Stimulated activated CD8-positive, alpha-beta memory T cell treated with anti-CD3 and anti-CD28 coated beads, Interleukin-2, amount 100 ng/mL, for 1 hour (primary cell): ENCODE measurements at places on chromosomes 3 and 15.

DNA sequence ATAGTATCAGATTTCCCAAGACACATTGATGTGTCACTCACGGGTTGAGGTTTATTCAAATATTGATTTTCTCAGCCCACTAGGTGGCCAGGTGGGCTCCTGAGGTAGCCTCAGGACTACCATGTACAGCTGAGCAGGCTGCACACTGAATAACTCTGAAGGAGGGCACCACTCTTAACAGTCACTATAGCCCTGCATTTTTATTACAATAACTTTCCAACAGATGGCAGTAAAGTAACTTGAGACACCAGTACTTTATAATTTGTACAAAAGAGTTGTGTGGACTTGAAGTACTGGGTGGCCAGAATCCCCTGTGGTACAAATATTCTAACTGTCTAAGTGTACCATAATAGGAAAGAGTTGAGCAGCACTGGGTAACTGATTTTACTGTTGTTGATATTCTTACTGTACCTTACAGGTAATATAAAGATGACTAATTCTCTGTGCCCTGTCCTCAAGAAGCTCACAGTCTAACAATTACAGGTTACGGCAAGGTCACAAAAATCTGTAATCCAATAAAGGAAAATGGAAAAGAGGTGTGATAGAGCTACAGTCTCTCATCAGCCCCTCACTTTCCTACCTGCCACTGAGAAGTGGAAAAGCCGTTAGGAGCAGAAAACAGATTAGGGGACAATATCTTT lies 76.0 kb downstream of the ETFA start:
- DNase-seq: no peak

DNA sequence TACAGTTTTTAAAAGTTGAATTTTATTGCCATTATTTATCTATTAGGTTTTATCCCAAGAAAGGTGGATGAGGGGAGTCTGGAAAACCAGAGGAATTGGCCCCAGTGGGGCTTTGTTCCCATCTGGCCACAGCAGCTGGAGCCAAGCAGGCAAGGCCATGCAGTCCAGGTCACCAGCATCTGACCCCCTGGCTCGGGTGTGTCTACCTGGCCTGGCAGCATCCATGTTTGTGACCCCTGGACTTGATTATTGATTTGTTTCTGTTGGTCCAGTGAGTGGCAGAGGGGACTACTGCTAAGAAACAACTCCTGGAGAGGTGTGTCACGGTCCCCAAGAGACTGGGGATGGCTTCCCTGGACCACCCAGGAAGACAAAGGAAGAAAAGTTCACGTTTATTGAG lies 111.1 kb downstream of the NUP210 start:
- no peak for DNase-seq

- no peak for DNase-seq
Observed at GRCh38 chr15:96328181-96328876, 2.2 kb upstream of the NR2F2 start.

GRCh38 chr3:95272781-95273180 lies 1209.9 kb downstream of the NSUN3 start:
- no peak for DNase-seq

GRCh38 chr15:89858661-89859458 lies 34.9 kb downstream of the AP3S2 start:
- no peak for DNase-seq

DNA sequence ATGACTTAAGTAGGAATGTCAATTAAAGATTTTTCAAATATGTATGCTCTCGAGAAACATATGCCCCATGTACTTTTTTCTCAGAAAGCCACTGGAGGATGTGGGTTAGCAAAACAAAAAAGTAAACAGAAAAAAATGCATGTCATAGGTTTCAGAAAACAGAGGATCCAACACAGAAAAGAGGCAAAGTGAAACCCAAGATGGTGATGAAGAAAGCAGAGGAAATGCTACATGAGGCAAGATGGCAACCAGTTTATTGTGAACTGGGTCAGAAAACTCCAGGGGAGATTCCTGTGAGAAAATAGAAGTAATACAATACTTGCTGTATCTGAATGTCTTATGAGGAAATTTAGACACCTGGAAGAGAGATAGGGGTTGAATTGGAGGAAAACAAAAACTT lies 30.8 kb upstream of the EOMES start:
- no peak for DNase-seq

DNA sequence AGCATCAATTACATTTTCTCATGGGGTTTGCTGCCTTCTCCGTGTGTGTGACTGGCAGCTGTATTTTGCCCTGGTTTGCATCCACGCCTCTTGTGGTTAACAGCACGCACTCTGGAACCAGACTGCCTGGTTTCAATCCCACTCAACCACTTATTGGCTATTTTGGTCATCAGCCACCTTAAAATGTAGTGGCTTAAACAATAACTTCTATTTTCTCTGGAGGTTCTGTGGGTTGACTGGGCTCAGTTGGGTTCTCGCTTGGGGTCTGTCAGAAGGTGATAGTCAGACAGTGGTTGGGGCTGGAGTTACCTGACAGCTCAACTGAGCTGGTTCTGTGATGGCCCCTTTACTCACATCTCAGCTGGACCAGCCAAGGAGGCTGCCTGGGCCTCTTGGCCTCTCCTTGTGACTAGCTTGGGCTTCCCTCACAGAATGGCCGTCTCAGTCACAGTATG lies 36.8 kb downstream of the EHD4 start:
- DNase-seq: no peak

- DNase-seq: no peak
Observed at GRCh38 chr15:45399381-45400212, 21.3 kb upstream of the GATM start.

DNA sequence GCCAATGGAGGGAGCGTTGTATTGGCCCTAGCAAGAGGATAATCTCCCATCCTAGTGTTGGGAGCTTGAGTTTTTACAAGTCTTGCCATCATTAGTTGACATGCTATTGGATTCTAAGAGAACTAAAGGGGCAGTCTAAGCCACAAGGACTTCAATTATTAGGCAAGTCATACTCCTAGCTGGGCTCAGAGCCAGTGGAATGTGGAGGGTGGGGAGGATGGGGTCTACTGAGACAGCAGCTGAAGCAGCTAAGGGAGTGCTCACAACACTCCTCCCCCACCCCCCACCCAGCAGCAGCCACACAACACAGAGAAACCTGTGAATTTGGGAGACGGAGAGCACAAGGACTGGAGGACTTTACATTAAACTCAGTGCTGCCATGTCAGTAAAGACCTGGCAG lies 27.9 kb downstream of the FRG2C start:
- DNase-seq: no peak

- DNase-seq: no peak
Observed at GRCh38 chr3:133136114-133137041, 98.2 kb downstream of the TMEM108 start.

GRCh38 chr3:137084586-137084985 lies 126.8 kb downstream of the IL20RB start:
- DNase-seq: no peak

- DNase-seq: no peak
Observed at GRCh38 chr3:15443826-15444524, 16.6 kb downstream of the EAF1 start.

- no peak for DNase-seq
Observed at GRCh38 chr15:49242820-49243219, 72.8 kb downstream of the GALK2 start.

- no peak for DNase-seq
Observed at GRCh38 chr15:101004500-101004899, 85.3 kb downstream of the LRRK1 start.

DNA sequence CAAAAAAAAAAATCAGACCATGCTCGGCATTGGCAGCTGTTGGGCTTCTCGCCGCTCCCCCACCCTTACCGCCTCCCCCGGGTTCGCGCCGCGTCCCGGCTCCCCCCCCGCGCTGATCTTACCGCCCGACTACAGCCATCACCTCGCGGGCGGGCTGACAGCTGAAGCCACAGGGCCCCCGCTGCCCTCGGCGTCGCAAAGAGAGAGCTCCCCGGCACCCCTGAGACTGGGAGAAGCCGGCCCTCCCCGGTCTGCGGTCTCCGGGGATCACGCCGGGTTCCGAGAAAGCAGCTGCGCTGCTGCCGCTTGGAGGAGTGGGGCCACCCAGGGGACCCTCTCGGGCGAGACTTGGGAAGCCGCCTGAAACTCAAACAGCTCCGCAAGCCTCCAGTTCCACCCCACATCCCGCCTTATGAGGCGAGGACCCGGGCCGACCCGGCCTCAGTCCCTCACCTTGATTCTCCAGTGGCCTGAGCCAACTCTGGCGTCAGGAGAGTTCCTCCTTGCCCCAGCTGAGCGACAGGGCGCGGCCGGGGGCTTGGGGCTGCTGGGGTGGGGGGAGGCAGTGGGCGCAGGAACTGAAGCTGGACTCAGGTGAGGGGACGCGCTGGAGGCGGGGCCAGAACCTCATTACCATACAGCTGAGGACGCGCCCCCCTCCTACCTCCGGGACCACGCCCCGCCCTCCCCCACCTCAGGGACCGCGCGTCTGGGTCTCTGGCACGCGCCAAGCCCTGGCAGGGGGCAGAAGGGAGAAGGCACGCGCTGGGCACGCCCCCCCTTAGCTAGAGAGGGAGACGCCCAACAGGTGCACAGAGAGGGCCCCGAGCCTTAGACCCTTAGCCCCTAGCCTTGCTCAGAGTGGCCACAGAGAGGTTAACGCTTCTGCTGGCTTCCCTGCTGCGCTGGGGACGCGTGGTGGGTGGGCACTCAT lies 1.0 kb upstream of the DLL4 start:
- no peak for DNase-seq

GRCh38 chr3:12049675-12050074 lies 45.5 kb downstream of the SYN2 start:
- no peak for DNase-seq

GRCh38 chr3:142226474-142226873 lies 1.1 kb upstream of the GK5 start:
- DNase-seq: no peak

DNA sequence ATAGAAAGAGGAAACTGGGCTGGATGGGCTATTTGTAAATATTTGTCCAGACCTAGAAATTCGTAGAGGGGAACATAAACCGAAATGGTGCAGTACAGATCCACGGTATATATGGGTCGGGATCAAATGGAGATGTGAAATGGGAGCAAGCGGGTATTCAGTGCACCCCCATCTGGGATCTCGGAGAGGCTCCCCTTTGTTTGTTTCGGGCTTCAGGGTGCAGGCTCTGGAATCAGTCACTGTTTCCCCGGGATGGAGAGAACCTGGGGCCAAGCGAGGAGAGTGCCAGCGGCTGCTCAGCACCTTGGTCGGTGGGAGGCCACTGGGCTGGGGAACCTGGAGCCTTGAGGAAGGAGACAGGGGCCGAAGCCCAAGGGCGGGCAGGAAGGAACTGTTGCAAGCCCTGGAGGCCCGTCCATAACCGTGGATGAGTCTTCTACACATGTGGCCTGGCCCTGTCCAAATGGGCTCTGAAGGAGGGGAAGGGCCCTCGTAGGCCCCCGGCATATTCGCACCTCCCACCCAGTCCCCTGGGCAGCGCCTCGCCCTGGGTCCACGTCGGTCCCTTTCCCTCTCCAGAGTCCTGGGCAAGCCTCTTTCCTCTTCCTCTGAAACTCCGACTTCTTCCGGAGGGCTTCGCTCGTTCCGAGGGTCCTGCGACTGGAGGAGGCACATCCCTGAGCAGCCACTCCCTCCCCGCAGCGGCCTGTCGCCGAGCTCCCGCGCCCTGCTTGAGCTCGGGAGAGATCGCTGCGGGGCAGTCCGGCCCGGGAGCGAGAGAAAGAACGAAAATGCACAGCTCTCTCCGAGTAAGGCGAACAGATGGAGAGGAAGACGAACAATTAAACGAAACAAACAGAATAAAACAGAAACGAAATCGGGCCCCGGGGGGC lies 3.0 kb downstream of the ISL2 start:
- DNase-seq: no peak

DNA sequence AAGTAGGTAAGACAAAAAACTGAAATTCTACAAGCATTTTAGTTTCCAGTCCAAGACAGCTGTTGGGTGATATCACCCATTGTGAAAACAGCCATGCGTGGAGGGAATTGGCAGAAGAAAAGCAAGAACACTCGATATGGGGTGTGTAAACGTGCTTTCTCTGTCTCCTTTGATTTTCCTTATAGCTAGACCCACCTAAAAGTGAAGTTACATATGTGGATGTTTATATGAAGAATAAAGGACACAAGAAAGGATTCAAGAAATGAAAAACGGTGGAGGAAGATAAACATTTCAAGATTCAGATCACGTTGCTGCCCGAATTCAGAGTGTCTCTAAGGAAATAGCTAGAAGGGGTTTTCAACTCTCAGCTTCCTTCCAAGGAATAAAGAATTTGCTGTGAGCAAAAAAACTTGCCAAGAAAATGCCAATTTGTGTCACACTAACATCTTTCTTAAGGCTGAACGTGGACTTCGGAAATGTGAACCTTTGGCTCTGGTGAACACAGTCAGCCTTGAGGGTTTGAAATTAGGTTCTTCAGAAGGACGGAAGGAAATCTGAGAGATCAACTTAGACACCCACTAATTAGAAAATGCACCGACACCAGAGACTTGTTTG lies 269.0 kb upstream of the ADAMTS9 start:
- DNase-seq: no peak

DNA sequence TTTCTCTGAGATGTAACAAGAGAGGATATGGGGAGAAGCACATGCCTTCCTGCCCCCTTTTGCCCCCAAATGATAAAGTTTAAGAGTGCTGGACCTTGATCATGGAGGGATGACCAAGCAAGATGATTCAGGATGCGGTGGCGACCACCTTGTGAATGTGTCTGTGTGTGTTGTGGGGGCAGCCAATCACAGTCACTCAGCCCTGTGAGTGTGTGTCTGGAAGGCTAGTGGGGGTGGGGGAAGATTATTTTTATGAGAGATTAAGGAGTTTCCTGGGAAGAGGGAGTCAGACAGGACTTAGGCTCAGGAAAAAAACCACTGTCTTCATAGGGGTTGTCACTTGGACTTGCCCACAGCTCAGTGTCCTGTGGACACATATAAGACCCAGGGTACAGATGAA lies 57.8 kb upstream of the KY start:
- no peak for DNase-seq

DNA sequence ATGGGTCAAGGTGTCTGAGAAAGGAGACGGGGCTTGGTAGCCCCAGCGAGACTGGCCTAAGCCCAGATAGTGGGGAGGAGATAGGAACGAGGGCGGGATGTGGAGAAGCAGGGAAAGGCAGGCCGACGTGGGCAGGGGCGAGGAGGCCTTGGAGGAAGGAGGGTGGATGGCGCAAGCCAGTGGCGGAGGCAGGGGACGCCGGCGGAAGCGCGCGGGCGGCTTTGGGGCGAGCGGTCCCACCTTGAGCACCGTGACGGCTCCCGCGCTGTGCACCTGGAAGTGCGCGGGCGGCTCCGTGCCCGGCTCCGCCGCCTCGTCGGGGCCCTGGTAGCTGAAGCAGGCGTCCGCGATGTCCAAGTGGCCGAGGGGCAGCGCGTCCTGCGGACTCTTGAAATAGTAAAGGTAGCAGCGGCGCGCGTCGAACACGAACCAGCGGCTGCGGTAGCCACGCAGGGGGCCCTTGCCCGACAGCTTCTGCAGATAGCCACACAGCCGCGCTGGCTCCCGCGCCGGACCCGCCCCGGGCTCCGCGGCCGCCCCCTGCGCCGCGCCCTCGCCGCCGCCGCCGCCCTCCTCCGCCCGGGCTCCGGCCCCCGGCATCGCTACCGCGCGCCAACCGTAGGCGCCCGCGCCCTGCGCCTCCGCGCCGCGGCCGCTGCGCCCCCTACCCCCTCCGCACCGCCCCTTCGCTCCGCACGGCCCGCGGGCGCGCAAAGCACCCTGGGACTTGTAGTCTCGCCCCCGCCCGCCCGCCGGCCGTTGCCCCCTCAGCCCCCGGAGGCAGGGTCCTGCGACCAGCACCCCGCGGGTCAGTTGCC lies at the start of gene TBC1D2B:
Gene TBC1D2B, minus strand, starts transcription at position 659 of the 818 bp plus-strand sequence. Its CDS starts 59 bp downstream, at position 600.
- peak; percentile 36 for DNase-seq
